Muscle of leg (tissue), 16 donors: ENCODE measurements at places on chromosomes 4 and X.
A peak's percentile ranks its signal among the peaks of the same experiment; 100 is the strongest.

GRCh38 chr4:83618991-83619645 lies 83.2 kb downstream of the GPAT3 start:
- peak; percentile 59 for DNase-seq

GRCh38 chr4:55121246-55121645 lies 4.1 kb downstream of the KDR start:
- peak; percentile 25 for DNase-seq

DNA sequence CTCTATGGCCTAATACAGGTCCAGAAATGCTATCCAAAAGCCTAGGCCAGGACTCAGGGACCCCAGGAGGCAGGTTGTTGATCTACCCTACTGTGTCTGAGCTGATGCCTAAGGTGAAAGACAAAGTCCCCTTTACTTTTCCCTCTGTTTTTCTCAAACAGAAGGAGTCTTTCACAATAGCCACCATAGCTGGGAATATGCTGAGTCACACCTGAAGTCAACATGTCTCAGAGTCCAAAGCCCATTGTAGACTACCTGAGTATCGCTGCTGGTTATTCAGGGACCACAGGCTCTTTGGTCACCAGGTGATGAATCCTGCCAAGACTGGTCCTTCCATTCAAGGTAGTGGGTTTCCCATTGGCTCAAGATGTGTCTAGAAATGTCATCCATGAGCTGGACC lies 562.2 kb downstream of the ACTRT1 start:
- DNase-seq: no peak

GRCh38 chr4:171891038-171891437 lies 77.8 kb downstream of the GALNTL6 start:
- DNase-seq: no peak

DNA sequence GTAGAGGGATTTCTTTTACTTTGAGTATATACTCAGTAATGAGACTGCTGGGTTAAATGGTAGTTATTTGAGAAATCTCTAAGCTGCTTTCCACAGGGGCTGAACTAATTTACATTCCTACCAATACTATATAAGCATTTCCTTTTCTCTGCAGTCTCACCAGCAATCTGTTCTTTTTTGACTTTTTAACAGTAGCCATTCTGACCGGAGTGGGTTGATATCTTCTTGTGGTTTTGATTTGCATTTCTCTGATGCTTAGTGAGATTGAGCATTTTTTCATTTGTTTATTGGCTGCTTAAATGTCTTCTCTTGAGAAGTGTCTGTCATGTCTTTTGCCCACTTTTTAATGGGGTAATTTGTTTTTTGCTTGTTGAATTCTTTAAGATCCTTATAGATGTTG lies 43.3 kb downstream of the SPCS3 start:
- no peak for DNase-seq

- peak; percentile 2 for DNase-seq
Measured at GRCh38 chr4:151540728-151541388, 131.9 kb downstream of the FHIP1A start.

GRCh38 chrX:15366506-15367352 lies 17.5 kb downstream of the VEGFD start:
- DNase-seq: no peak
